ENCODE measurements at places on chromosomes 4 and X.
A peak's percentile ranks its signal among the peaks of the same experiment; 100 is the strongest.

DNA sequence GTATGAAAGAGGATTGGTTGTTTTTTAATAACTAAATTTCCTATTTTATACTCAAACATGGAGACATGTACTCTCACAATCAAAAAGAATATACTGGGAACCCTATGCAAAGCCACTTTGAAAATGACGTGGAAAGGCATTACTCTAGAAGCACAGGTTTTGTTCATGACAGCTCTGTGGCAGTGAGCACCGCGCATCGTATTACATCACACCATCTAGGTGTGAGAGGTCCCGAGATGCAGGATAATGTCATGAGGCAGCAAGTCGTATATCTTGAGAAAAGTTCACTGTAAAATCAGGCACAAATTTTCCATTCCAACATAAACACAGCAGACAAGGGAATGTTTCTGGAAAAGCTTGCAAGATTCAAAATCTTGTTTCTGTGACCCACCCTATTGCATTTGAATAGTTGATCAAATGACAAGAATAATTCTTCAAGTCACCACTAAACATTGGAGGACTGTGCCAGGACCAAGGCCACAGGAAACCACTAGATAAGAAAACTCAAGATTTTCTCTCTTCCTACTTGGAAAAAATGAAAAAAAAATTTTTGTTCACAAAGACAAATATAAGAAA, 127.6 kb downstream of the LDB2 start:
- no peak for DNase-seq

- no peak for DNase-seq
These were observed 320.3 kb downstream of the STK32B start for GRCh38 chr4:5371415-5372190.

DNA sequence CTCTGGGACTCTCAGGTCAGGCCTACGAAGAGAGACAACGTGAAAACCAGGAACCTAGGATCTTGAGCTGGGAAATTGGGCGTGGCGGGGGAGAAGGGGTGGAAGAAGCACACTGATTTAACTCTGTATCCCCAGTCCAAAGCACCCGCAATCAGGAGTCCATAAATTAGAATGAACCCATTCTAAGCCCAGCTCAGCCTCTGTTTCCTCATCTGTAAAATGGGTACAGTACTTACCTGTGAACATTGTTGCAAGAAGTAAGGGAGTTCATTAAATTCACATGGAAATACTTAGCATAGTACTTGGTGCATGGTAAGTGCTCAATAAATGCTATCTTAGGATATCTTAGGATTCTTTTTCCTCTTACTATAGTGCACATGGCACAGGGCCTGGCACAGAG, 326.7 kb downstream of the BCOR start:
- DNase-seq: no peak

DNA sequence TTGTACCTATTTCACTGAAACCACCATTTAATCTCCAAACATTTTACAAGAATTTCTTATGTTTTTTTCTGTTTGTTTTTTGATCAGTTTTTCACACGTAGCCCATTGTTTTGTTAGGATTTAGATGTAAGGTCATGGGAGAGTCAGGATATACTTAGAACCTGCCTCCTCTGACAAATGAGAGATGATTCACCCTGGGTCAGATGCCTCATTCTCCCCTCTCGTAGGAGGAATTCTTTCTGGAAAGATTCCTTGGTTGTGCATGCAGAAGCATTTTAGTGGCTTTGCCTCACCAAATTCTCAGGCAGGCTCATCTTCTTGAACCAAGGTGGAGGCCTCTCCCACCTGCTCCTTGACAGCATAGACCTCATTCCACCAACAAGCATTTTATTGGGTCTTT, 599.3 kb downstream of the SPRY1 start:
- DNase-seq: no peak

GRCh38 chrX:38080808-38081207, 74.5 kb downstream of the SYTL5 start:
- DNase-seq: no peak

GRCh38 chrX:117919755-117920154, 196.9 kb downstream of the KLHL13 start:
- DNase-seq: no peak

- DNase-seq: no peak
These were observed 202.3 kb downstream of the PARM1 start for GRCh38 chr4:75135068-75135825.

DNA sequence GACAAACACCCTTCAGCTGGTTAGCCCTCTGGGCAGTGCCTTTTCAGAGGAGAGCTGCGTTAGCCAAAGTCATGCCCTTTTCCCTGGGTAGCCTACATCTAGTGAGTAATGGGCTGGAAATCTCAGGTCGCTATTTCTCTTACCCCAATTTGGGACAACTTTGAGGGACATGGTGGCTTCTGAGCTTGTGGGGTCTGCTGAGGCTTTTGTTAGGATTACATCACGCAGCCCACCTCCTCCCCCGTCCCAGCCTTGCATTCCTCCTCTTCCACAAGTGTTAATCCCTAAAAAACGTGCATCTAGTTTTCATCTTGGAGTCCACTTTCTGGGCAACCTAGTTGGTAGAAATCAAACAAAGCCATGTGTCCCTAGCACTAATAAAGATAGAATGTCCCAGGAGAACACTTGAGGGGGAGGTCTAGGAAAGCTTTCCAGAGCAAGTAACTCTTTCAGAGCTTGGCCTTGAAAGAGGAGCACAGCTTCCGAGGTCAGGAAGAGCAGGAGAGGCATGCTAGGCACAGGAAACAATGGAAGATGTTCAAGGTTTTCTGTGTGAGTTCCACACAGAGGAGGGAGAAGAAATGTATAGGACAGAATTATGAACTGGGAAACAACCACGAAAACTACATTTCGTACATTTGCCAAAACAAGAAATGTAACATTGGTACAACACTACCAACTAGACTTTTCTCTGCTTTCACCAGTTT, 2.8 kb downstream of the MRFAP1 start:
- DNase-seq: no peak

- no peak for DNase-seq
These were observed 27.6 kb downstream of the ELOVL6 start for GRCh38 chr4:110170861-110171260.

- DNase-seq: no peak
These were observed 70.2 kb downstream of the AR start for GRCh38 chrX:67613996-67614395.

DNA sequence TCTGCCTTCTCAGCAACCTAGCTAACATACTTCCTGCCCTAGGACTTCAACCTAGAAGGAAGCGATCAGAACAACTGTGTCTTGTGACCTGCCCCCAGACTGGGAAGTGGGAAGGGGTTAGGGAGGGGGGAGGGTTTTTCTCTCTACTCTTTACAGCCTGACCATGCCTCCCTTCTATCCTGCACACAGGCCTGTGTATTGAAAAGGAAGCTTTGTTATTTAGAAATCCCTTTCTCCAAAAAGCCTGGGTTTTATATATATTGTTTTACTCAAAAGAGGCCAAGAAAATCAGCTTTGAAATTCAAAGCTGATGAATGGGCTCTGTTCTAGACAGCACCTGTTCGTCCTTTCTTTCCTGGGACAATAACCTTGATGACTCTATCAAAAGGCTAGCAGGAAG, 35.2 kb upstream of the SMS start:
- no peak for DNase-seq

DNA sequence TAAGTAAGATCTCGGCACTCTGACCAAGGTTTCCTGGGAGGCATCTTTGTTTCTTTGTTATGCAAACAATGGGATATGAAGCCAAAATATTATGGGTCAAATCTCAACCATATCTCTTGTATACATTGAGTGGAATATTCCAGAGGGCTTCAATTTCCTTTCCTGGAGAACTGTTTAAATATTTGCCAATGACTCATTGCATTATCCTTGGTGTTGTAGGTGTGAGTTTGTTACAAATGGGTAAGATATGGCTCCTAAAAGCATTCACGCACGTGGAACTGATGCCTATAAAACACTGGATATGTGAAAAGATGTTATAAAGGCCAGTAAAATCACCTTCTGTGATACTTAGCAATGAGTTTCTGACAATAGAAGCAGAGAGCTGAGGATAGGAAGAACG, 150.5 kb upstream of the WDR1 start:
- no peak for DNase-seq

DNA sequence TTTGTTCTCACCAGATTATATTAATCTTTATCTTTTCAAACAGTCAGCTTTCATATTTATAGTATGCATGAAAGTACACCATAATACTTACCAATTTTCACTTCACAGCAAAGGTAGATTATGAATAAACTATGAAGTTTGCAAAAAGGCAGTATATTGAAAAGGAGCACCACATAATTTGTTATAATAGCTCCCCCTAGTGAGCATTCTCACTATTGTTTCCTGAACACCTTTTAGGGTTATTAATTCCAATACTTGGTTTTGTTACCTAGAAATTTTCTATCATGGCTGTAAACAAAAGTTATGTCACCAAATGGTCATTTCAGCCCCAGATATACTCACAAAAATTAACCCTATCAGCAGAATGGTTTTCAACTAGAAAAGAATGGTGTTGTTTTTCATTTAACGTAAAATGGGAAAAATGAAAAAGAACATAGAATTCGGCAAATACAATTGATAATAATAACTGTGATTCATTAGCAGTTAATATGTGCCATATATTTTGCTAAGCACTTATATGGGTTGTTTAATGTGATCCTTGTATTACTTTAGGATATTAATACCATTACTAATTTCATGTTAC, 30.2 kb upstream of the NKX6-1 start:
- peak; percentile 31 for DNase-seq

- DNase-seq: no peak
These were observed 1344.3 kb upstream of the ADGRL3 start for GRCh38 chr4:59855630-59856352.

DNA sequence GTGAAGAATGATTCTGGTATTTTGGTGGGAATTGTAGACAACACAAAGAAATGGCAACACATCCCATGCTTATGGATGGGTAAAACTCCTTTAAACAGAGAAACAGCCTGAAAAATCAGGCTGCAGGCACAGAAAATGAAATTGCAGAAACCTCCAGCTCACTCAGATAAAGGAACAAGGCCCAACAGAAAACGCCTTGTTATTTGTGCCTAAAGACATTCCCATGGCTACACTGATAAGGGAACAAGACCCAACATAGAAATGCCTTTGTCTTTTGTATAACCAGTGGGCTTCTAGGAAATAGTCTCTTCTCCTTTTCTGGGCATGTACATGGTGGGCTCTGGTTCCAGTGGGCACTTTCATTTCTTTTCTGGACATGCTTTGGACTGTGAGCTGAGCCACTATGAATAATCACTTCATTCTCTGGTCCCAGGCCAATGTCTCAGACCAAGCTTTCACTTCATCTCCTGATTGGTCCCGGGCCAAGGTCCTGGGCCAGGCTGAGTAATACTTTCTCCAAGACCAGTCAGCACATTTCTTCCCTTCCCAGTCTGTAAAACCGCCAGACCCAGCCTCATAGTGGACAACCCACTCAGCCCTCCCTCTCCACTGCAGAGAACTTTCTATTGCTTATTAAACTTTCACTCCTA, 160.5 kb downstream of the TBX22 start:
- DNase-seq: no peak

DNA sequence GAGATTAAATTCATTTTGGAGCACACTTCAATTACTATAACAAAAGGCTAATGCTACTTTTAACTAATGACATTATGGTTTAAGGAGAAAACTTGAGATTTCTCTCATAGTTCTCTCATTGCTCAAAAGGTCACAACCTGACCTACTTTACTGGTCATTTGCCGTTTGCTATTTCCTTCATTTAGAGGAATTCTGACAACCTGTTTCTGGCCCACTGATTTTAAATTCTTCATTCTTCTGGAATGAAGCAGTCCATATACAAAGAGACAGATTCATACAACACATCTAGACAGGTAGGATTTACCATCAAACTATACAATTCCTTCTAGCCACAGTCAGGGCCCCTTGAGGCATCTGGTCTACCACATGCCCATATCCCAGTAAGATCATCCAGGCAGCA, 14.2 kb downstream of the RNF150 start:
- DNase-seq: no peak

DNA sequence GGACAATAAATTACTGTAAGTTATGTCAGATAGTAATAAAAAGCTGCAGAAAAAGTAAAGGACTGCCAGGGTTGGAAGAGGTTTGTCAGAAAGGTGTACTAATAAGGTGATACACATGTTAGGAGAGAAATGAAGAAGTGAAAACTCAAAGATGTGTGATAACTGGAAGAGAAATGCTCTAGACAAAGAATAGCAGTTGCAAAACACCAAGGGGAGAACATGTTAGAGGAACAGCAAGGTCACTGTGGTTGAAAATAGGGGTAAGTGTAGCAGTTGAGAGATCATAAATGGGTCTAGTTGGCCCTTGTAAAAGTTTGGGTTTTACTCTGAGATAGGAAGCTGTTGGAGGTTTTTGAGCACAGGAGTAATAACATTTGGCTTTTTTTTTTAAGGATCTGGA, 46.9 kb downstream of the HSPA4L start:
- DNase-seq: no peak

- DNase-seq: no peak
These were observed 139.4 kb upstream of the BOD1L1 start for GRCh38 chr4:13766761-13767540.

GRCh38 chr4:87007528-87008446, 73.0 kb downstream of the AFF1 start:
- DNase-seq: peak; percentile 28

DNA sequence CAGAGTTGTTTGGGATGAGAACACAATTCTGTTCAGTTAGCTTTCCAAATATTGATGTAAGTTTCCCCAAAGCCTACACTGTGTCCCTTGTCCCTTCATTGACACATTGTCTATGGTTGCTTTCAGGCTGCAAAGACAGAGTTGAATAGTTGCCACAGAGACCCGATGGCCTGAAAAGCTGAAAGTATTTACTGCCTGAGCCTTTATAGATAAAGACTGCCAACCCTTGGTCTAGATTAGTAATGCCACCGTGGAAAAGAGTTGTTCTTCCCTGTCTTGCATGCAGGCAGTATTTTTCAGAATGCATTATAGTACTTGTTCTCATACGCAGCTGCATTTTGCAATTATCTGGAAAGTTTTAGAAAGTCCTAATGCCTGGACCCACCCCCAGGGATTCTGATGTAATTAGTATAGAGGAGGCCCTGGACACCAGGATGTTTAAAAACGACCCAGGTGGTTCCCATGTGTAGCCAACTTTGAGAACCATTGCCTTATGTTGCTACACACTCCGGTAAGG, 180.8 kb downstream of the FRMPD4 start:
- no peak for DNase-seq

- no peak for DNase-seq
These were observed 258.9 kb downstream of the SPANXN1 start for GRCh38 chrX:145506214-145506613.

GRCh38 chr4:165199286-165199685, 8.1 kb upstream of the KLHL2 start:
- DNase-seq: no peak

GRCh38 chrX:123361371-123361770, 177.3 kb downstream of the GRIA3 start:
- DNase-seq: no peak

Data from CD4-positive, alpha-beta T cell treated with Interleukin-2 at 100 ng/mL for 4 hours (primary cell).